ENCODE measurements at places on chromosomes 5 and 9. TPM values are rescaled to one million over a fixed set of nuclear protein-coding genes. Genes with fewer than 3 reads are reported as not detected.

The PLPPR1 gene
- not detected for total RNA-seq

The PCDHB4 gene
- total RNA-seq, result under 0.01 TPM

The CCL27 gene
- not detected for total RNA-seq

The CDO1 gene
- 1.5 TPM for total RNA-seq

The LCN15 gene
- not detected for total RNA-seq
